ENCODE measurements at places on chromosomes 1 and 21. TPM values are rescaled to one million over a fixed set of nuclear protein-coding genes. Genes with fewer than 3 reads are reported as not detected.
A peak's percentile ranks its signal among the peaks of the same experiment; 100 is the strongest.

FHAD1 gene
- not detected for total RNA-seq

DNA sequence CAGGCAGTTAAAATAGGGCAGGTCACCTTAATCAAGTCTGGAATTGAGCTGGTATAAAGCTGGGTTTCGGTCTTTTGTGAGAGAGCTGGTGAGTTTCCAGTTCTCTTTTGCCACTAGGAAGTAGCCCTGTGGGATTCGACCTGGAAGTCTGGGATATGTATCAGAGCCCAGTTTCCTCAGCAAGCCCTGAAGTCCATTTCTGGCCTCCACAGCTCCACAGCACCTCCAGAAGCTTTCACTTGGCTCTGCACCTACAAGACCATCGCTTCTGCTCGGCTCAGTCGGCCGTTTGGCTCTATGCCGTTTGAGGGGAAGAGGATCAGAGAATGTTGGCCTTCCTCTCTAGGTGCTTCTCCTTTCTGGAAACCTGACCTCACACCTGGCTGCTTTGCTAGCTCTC is 148.0 kb downstream of the GALNT2 start:
- DNase-seq: peak; percentile 63

CLCNKB gene
- total RNA-seq: not detected

DNA sequence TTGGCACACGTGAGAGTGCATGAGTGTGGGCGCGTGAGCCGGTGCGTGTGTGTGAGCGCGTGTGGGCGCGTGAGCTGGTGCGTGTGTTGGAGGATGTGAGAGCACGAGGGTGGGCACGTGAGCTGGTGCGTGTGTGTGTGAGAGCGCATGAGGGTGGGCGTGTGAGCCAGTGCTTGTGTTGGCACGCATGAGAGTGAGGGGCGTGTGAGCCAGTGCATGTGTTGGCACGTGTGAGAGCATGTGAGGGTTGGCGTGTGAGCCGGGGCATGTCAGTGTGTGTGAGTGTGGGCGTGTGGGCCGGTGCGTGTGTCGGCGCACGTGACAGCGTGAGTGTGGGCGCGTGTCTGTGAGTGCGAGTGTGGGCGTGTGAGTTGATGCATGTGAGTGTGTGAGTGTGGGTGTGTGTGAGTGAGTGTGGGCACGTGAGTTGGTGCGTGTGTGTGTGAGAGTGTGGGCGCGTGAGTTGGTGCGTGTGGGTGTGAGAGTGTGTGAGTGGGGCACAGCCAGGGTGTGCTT is 45.7 kb upstream of the ARHGEF16 start:
- no peak for DNase-seq

DNA sequence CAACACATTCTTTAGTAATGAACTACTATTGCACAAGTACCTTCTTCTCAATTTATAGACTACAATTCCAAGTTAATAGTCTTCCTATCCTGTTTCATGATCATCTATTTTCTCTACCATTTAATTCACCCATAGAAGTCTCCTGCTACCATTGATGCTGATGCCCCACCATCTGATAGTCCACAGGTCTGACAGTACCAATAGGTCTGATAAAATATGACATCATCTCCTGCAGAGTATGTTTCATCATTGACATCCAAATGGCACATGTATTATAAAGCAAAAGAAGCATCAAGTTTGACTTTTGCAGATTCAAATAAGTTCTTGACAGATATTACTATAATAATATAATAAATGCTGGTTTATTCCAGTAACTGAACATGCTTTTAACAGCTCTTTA is 5.5 kb downstream of the COP1 start:
- no peak for DNase-seq

DNA sequence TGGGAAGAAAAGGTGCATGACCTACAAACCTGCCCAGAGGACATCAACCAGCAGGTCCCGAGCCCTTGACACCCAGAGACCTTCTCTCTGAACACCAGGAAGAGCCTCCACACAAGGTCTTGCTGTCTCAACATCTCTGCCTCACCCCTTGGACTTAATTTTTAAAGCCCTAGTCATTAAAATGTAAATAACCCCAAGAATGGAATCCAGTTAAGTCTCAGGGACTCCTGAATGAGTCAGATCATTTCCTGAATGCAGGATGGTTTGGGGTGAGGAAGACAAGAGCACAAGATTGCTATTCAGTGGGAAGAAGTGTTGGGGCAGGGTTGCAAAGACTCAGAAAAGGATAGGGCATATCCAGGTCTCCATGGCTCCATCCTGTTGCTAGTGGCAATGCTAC is 17.8 kb upstream of the GRIK3 start:
- no peak for DNase-seq

IL24 gene
- total RNA-seq: not detected

DNA sequence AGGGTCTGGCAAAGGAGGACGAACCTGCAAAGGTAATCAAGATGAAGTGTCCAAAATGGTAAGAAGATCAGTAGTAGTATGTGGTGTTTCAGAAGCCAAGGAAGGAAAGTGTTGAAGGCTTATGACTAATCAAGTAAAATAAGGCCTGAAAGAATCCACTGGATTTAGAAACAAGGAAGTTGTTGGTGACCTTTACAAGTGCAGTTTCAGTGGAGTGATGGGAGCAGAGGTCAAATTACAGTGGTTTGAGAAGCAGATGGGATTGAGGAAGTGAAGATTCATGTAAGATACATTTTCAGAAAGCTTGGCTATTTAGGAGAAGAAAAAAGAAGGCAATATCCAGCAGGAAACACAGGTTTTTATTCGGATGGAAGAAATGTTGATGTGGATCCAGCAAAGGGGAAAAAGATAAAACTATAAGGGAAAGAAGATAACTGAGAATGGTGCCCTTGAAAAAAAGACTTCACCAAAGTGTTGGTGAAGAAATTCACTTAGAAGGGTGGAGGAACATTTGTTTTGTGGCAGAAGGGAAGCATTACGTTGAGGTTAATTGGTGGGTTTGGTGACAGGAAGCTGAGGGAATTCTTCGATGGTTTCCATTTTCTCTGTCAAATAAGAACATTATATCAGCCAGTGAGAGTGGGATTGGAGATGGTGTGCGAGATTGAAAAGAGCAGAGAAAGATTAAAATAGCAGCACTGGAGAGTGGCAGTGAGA is 2.1 kb downstream of the ARMH1 start:
- peak; percentile 84 for DNase-seq

DNA sequence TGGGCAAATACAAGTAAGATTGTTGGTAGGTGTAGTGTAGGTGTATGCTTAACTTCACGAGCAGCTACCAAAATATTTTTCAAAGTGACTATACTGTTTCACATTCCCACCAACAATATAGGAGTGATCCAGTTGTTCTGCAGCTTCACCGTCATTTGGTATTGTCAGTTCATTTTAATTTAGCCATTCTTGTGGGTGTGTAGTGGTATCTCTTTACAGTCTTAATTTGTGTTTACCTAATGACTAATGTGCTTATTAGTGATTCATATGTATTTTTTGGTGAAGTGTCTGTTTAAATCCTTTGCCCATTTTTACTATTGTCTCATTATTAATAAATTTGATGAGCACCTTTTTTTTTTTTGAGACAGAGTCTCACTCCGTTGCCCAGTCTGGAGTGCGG is 35.4 kb downstream of the RCSD1 start:
- peak; percentile 50 for DNase-seq

DNA sequence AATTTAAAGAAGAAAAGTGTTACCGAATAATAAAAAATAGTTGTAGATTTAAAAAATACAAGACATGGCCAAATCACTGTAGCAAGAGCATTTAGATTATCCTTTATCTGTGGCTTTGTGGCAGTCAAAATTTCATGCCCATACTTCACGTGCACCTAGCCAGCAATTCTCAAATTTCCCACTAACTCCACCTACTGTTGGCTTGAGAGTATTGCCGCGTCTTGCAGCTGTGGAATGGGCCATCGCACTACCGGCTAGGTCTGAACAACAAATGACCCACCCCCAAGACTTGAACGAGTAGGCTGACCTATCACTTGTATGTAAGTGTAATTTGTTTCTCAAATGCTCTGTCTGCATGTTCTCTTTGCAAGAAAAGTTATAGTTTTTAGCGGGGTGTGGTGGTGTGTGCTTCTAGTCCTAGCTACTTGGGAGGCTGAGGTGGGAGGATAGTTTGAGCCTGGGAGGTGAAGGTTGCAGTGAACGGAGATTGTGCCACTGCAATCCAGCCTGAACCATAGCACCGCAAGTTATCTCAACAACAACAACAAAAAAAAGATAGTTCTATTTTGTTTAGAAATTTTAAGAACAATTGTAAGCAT is 4.1 kb downstream of the KRTAP13-4 start:
- no peak for DNase-seq

CHIA gene
- not detected for total RNA-seq

ROR1 gene
- total RNA-seq: 7.9 TPM

DNA sequence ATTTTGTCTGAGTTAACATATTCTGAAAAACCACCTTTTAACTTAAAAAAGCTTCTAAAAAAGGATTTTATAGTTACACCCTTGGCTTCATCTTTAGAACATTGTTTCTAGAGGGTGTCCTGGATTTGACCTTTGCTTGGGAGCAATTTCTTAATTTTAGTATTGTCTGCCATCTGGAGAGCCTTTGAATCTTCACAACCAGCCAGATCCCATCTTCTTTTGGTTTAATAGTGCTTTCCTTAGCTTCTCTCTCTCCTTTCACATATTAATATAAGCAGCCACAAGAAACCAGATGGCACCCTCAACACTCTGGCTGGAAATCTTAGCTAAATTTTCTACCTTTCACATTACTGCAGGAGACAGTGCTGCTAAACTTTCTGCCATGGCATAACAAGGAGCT is 76.5 kb upstream of the TSPAN2 start:
- no peak for DNase-seq

- no peak for DNase-seq
Measured at GRCh38 chr1:114350731-114351445, 160.1 kb downstream of the TRIM33 start.

DNA sequence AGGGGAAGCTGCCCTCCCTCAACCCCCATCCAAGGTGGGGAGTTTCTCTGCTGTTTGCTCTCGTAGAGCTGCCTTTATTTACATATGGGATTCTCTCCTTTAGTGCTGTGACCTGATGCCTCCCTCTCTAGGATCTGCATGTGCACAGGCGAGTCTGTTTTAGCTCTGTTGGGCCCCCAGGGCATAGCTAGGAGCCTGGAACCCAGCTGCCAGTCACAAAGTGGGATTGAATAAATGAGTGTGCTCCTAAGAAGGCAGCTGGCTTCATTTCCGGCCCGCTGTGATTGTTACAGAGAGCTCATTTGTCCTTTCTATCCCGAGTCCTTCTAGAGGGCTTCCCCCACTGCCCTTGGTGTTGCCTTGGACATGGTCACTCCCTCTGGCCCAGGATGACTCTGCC is 176.6 kb downstream of the GRIK3 start:
- no peak for DNase-seq

GRCh38 chr1:61523893-61524605 is 200.9 kb downstream of the TM2D1 start:
- no peak for DNase-seq

PLEKHN1 gene
- 0.19 TPM for total RNA-seq

DNA sequence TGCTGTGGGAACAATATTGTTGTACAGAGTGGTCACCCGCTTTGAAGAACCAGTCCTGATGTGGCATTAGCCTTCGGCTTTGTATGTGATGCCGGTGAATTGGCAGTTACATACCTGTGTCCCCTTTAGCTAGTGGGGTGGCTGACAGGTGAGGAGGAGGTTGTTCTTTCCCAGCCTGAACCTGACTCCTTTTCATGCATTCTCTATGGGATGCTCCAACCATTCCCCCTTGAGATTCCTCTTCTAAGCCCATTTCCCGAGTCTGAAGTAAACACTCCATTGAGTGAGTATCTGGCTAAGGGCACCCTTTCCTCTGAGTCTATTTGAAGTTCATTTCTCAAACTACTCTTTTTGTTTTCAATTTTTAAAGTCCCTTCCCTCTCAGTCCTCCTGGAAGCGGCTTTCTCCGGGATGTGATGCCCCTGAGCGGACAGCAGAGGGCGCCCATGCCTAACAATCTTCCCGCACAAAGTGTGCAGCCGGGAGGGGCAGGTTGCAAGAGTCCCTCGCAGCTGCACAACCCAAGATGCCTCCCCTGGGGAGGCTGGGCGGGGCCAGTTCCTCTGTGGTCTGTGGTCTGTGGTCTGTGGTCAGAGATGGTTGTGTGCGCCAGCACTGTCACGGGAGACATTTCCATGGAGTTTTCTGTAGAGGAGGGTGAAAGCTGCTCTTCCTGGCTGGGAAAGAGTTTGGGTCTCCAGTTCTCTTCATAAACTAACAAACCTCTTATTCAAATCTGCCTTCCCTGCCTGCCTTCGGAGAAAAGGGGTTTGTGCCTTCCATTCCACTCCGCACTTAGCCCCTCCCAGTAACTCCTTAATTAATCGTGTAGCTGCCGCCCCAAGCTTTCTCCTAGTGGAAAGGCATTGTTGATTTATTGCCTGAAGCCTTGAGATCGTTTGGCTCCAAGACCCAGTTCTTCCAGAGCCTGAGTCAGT is 36.4 kb upstream of the LMX1A start:
- DNase-seq: peak; percentile 93

PADI3 gene
- 0.06 TPM for total RNA-seq

DNA sequence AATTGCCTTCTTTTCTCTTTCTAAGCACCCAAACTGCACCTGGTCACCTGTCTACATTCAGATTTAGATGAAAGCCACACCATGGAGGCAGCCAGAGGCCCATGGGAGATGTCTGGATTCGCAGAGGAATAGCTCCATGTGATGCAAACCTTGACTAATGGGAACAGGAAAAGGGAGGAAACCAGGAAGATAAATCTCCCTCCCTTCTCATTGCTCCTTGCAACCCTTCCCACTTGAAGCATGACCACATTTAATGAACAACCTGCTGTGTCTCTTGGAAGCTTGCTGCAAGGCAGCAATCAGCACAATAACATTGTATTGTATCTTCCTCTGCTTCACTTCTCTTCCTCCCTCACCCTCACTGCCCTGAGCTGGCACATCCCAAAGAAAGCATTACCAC is 42.6 kb upstream of the KLF17 start:
- DNase-seq: no peak

APCS gene
- total RNA-seq: not detected

DIRAS3 gene
- 25.7 TPM for total RNA-seq

DNA sequence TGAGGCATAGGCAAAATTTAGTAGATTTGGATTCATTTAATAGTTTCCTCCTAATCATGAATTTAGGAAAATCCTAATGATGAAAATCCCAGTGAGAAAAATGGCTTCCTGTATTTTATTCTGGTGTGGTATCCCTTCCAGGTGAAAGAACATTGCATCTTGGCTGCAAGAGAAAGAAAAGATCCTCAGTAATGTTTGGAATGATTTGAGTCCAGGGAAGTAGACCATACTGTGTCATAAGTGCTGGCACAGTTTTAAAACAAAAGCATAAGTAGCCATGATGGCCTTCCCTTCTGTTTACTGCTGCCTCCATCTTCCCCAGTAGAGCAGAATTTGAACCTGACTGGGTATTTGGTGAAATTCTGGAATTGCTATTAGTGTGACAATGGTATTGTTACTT is 52.8 kb downstream of the CACHD1 start:
- no peak for DNase-seq

- DNase-seq: no peak
Measured at GRCh38 chr1:241639623-241640148, 483 bp downstream of the CHML start.

HSPA6 gene
- total RNA-seq: not detected
